ENCODE measurements at places on chromosomes 13 and 19. TPM values are rescaled to one million over a fixed set of nuclear protein-coding genes. Genes with fewer than 3 reads are reported as not detected.

DNA sequence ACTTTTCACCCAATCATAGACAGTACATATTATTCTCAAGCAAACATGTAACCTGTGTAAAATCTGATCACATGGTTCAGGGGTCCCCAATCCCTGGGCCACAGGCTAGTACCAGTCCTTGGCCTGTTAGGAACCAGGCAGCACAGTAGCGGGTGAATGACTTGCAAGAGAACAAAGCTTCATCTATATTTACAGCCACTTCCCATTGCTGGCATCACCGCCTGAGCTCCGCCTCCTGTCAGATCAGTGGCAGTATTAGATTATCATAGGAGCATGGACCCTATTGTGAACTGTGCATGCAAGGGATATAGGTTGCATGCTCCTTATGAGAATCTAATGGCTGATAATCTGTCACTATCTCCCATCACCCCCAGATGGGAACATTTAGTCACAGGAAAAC, 133.1 kb downstream of the MAB21L1 start:
- DNase-seq = no peak

Gene NR2C2AP
- total RNA-seq = 6.2 TPM

GRCh38 chr19:7534531-7535046, 928 bp upstream of the PNPLA6 start:
- peak; percentile 71 for DNase-seq

Gene EFNA2
- total RNA-seq = not detected

Gene ATP13A1
- 53.8 TPM for total RNA-seq

DNA sequence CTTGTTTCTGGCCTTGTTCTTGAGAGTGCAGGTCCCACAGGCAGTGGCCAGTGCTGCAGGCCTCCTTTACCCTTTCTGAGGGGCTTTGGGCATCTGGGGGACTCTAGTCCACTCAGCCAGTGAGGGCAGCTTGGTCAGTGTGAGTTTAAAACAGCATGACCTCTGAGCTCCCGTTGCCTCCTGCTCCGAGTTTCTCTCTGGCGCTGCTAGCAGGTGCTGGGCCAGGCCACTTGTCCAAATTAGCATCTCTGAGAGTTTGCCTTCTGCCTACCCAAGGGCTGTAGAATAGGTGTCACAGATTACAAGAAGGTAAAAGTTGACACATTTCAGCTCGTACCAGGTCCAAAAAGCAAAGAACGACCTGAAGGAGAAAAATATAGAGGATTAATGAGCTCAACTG, 105.9 kb downstream of the SIPA1L3 start:
- DNase-seq = no peak

DNA sequence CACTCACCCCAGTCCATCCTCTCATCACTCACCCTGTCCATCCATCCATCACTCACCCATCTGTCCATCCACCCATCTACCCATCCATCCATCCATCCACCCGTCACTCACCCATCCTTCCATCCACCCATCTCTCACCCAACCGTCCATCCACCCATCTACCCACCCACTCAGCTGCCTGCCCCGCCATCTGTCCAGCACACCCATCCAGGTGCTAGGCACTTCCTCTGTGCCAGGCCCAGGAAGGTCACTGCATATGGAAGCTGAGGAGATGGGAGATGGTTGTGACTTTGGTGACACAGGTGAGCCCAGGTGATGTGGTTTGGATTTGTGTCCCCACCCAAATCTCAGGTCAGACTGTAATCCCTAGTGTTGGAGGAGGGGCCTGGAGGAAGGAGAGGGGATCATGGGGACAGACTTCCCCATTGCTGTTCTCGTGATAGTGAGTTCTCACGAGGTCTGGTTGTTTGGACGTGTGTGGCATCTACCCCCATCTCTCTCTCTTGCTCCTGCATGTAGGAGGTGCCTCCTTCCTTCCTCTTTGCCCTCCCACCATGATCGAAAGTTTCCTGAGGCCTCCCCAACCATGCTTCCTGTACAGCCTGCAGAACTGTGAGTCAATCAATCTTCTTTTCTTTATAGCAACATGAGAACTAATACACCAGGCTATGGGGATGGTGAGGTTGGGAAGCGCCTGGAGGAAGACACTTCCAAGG, 15.9 kb upstream of the C13orf46 start:
- DNase-seq = no peak

- no peak for DNase-seq
These were observed 17.7 kb downstream of the CRTC1 start for GRCh38 chr19:18701250-18701608.

GRCh38 chr13:77079902-77080413, 53.0 kb upstream of the FBXL3 start:
- DNase-seq = no peak

DNA sequence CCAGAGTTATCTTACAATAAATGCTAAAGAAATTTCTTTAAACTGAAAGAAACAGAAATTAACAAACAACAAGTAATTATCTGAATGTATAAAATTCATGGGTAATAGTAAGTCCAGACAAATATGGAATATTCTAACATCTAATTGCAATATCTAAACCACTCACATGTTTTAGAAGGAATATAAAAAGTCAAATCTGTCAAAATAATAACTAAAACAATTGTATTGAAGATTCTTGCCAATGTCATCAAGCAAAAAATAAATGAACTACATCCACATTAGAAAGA, 942.9 kb upstream of the PCDH20 start:
- DNase-seq = no peak

- DNase-seq = no peak
These were observed 21.5 kb upstream of the GSX1 start for GRCh38 chr13:27770809-27771208.

DNA sequence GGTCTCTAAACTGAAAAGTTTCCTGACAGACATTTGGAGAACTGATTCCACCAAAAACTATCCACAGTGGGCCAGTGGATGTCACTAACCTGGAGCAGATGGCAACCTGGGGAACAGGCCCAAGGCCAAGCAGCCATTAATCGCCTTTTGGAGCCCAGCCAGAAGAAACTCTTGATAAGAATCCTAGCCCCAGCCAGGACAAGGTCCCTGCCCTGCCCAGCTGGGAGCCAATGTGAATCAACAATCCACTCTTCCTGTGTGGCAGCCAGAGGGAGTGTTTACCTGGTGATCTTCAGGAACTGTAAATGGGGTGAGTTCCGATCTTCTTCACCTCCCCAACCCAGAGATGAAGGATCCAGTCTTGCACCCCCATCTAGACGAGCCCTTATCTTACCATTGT, 14.5 kb upstream of the IGSF23 start:
- DNase-seq = no peak

Gene SGCG
- not detected for total RNA-seq

DNA sequence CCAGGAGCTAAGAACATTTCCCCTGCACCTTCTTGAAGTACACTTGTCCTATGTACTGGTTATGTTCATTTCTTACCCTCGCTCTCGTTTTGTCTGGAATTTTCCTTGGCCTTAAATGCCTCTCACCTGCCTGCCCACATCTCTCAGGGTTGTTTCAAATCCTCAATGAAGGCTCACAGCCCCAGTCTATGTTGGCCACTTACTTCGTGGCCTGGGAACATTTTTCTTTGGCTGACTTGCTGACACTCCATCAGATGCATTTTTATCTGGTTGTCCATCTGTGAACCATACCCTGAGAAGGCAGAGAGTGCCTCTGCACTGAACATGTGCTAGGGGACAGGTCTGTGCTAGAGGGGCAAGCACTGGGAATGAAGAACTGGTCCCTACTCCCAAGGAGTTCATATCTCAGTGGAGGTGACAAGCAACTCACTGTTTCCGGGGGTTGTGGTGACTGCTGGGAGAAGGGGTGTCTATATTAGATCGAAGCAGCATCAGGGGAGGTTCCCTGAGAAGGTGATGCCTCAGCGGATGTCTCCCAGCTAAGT, 53.6 kb downstream of the USPL1 start:
- no peak for DNase-seq

- DNase-seq = no peak
These were observed 40.8 kb upstream of the RFXAP start for GRCh38 chr13:36778083-36778671.

- no peak for DNase-seq
These were observed 12.9 kb downstream of the PPP1R14A start for GRCh38 chr19:38243279-38243673.

Gene YJEFN3
- 1.5 TPM for total RNA-seq

Measured in uterus (tissue), 4 donors.